ENCODE measurements at places on chromosomes 3 and 15.

DNA sequence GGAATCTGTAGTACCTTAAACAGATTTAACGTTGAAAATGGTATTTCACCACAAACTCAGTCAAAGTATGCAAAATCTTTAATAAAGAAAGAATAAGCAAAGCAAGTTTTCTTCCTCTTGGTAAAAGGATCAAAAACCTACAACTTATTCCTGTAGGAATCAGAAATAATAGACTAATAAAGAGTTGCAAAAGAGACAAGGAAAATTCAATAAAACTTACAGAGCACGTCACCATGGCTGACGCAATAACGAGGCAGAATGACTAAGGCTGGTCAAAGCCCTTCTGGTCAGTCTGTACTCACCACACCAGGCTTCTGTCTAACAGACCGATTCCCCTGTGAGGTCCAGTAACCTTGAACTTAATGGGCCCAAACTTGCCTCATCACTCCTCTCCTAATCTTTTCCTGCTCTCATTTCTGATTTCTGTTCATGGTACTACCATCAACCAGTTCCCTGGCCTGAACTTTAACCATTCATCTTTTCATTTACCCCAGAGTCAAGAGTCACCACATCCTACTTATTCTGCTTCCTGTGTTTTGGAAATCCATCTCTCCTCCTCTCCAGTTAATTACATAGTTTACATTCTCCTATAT lies 5.0 kb downstream of the MASP1 start:
- DNase-seq: no peak

- no peak for DNase-seq
Observed at GRCh38 chr15:85307687-85308045, 72.7 kb upstream of the AKAP13 start.

DNA sequence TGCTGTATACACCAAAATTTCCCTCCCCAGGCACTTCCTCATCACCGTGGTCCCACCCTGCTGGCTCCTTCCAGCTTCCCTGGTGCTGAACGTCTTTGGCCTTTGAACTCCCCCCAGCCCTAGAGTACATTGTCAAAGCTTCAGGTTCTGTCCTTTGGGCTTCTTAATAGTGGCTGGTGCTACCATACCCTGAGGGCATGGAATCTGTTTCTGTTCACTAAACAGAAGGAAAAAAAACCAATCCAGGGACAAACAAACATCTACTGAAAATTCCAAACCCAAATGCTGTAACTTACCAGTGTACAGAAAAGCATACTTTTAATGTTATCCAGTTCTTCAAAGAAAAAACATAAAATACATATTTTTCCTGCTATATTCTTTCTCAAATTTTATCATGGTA lies 148.7 kb downstream of the MYLK start:
- no peak for DNase-seq

- DNase-seq: no peak
Observed at GRCh38 chr15:51801391-51801835, 28.0 kb upstream of the TMOD3 start.

- DNase-seq: no peak
Observed at GRCh38 chr3:102059145-102059943, 210.0 kb downstream of the NFKBIZ start.

DNA sequence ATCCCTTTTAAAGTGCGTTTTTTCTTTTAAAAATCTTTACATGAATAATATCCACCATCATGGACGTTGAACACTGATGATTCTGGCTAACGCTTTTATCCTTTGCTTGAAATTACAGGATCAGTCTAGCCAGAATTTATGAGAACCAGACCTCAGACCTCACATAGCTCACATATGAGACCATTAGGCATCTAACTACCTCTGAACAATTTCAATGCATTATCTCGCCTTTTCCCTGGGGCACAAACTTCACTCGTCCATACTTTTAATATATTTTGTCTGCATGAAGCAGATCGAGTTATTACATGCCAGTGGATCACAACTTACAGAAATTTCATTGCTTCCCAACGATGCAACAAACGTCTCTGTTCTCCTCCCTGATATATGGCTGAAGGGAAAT lies 105.6 kb downstream of the MEIS2 start:
- no peak for DNase-seq

GRCh38 chr15:93882141-93882540 lies 349.2 kb upstream of the MCTP2 start:
- no peak for DNase-seq

DNA sequence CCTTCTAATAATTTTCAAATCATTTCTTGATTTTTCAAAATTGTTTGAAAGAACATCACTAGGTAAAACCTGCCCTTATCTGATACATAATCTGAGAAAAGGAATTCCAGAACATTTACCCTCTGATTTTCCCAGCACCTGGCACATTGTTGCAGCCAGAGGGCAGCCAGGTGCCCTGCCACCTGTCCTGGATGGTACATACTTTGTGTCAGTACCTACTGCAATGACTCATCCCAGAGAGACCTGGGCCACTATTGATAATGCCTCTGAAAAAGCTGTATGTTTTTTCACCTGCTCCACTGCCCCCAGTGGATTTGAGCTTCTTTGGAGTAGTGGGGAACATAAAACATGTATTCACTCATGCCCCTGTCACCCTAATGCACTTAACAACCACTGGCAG lies 648.9 kb upstream of the GBE1 start:
- DNase-seq: no peak

GRCh38 chr3:184345317-184346144 lies 8.1 kb downstream of the FAM131A start:
- DNase-seq: peak; percentile 85

DNA sequence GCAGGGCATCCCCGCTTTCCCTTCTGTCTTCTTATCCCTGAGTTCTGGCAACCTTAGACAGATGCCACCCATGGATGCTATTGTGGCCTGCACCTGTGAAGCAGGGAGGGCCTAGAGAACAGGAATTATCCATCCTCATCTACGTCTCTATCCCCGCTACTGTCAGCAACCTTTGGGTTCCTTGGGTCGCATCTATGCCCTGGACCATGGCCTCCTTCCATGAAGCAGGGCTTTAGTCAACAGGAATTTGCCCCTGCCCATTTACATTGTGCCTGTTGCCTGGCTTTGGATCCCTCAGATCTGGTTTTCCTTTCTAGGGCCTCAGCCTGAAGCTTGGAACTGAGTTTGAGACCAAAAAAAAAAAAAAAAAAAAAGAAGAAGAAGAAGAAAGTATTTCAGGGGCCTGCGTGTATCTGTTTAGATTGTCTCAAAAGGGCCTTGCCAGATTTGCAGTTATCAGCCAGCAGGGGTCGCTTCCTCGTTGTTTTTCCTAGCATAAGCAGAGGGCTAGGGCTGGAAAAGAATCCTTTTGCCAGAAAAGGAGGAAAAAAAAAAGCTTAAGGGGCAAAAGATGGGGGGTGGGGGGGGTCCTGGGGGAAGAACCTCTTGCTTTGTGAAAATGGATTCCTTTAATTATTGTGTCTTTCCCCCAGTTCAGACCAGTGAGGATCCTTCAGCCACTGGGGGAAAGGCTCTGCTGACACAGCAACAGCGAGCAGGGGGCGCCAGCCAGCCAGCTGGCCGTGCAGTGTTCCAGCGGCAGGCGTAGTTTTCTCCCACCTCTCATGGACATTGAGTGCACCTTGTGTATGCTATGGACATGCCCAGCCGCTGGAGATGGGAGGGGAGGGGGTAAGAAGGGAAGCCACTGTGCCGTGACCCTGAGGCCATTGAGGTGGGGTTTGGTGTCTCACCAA lies 65.7 kb upstream of the ALDH1L1 start:
- no peak for DNase-seq

GRCh38 chr15:48590723-48591122 lies 54.8 kb downstream of the FBN1 start:
- DNase-seq: no peak

- DNase-seq: peak; percentile 13
Observed at GRCh38 chr3:18111796-18112232, 313.3 kb downstream of the SATB1 start.

GRCh38 chr3:170804078-170804477 lies 65.9 kb downstream of the RPL22L1 start:
- no peak for DNase-seq

- DNase-seq: no peak
Observed at GRCh38 chr3:180679178-180680096, at the start of gene CCDC39. TSS of gene CCDC39 (minus strand) at chr3:180679489. CDS start at chr3:180679380, 109 bp downstream.
